ENCODE measurements at places on chromosomes 3 and 15. TPM values are rescaled to one million over a fixed set of nuclear protein-coding genes. Genes with fewer than 3 reads are reported as not detected.

DNA sequence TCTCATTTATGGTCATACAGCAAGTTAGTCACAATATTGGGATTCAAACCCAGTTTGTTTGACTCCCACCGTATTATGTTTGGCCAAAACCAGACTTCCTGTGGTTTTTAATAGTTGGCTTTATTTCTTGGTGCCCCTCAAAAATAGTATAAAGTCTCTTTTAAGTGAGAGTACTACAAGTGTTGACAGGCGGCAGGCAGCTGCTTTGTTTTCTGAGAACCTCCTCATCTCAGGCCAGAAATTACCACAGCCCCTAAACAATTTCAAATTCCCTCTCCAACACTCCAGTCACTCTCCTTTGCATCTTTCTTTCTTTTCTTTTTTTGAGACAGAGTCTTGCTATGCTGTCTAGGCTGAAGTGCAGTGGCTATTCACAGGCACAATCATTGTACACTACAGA lies 121.5 kb downstream of the POLR2M start:
- no peak for DNase-seq

TERC gene
- 29.0 TPM for total RNA-seq

C3orf20 gene
- total RNA-seq, result 0.08 TPM

TMEM207 gene
- total RNA-seq, result not detected

DNA sequence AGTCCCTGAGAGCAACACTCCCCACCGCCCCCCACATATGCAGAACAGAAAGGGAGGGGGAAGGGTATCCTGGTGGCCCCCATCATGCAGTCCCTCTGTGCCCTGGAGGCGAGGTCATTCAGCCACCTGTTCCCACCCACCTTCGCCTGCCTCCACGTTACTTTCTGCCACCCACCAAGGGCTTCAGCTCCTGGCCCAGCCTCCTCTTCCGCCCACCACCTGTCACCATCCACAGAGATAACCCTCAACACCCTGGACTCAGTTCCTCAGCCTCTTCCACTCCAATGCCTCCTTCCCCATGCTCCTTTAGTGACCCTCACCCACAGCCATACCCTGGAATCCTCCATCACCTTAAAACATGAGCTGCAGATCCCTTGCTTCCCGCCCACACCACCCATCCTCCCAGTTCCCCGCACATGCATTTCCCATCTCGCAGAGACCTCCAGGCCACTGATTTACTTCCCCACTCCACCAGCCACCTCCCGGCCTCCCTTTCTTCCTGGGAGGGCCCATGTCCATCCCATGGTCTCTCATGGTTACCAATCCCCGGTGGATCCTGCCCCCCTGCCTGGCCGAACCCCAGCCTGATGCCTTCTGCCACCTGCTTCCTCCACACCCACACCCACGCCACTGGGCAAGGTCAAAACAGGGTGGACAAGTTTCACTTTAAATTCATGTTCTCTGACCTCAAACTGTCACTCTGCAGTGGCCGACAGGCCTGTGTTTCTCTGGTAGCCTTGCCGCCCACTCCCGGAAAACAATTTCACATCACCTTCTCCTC lies 18.2 kb downstream of the HOMER2 start:
- DNase-seq, result no peak

- DNase-seq, result no peak
Observed at GRCh38 chr3:121490161-121490560, 55.6 kb downstream of the POLQ start.

CRYGS gene
- total RNA-seq, result 1.8 TPM

FAM107A gene
- not detected for total RNA-seq

DNA sequence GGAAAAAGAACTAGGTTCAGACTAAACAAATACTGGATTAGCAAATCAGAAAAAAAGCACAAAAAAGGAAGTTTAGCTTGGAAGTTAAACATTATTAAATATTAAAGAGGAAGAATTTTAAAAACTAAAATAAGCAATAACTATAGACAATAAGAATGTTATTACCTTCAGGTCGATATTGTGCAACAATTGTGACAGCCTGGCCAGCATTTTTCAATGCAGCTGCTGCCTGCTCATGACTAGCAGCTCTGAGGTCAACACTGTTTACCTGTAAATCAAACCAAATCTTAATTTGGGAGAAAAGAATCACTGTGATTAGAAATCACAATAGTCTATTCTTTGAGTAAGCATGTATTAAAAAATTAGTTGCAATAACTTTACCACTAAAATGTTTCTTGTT lies 75.1 kb upstream of the MELTF start:
- no peak for DNase-seq

- DNase-seq, result no peak
Observed at GRCh38 chr3:126112531-126113237, 28.8 kb upstream of the SLC41A3 start.
